ENCODE measurements at places on chromosomes 6 and 20. TPM values are rescaled to one million over a fixed set of nuclear protein-coding genes. Genes with fewer than 3 reads are reported as not detected.

FAM83B gene
- not detected for total RNA-seq

TBX18 gene
- total RNA-seq: 0.25 TPM

MICAL1 gene
- 12.1 TPM for total RNA-seq

PROKR2 gene
- not detected for total RNA-seq

HEY2 gene
- 0.40 TPM for total RNA-seq

TRAPPC3L gene
- total RNA-seq: 0.10 TPM

VWA7 gene
- 1.6 TPM for total RNA-seq

CAGE1 gene
- not detected for total RNA-seq

PBOV1 gene
- total RNA-seq: not detected

PSMB8 gene
- total RNA-seq: 158 TPM

ZKSCAN4 gene
- 2.1 TPM for total RNA-seq

OR12D1 gene
- not detected for total RNA-seq

TNFRSF6B gene
- total RNA-seq: 328 TPM

Measured in mammary microvascular endothelial cell (primary cell).